PC-3 (cell line): ENCODE measurements at places on chromosomes 4 and X. TPM values are rescaled to one million over a fixed set of nuclear protein-coding genes. Genes with fewer than 3 reads are reported as not detected.

PNPLA4 gene
- total RNA-seq = 22.2 and 29.4 TPM in 2 replicates

PDZD4 gene
- total RNA-seq = 0.26 and 0.63 TPM in 2 replicates

DRD5 gene
- not detected in 2 replicates for total RNA-seq

DNA sequence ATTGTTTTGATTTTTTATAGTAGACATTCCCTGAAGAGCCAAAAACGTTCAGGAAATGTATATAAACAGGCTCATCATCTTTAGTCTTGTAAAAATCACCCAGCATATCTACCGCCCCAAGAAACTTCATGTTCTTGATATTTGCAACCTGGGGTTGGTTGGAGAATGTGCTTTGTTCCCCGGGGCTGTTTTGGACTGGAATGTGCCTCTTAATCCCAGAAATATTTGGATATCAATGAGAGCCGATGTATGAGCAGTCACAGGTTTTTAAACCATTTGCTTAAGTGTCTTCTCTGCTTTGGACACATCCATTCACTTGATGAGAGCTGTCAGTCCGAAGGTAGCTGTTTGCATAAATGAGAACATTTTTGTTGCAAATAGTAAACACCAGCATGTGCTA, 449.7 kb downstream of the PCDH7 start:
- peak; percentile 2 for DNase-seq

DNA sequence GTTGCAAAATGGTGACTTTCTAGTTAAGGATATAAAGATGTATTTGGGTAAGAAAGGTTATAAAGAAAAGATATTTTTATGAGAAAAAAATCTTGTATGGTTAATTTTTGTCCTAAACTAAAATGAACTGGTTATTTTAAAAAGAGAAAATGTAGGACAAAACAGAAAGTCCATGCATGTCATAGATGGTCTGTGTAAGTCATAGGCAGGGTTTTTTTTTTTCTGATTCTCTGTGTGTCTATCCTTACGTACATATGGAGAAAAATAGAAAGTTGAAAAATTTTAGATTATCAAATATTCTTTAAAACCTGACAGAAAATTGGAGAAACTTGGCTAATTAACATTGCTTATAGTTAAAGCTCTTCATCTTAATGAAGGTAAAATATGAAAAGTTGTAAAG, 493.4 kb downstream of the IQCM start:
- DNase-seq = no peak

- DNase-seq = peak; percentile 85
These were observed 144.9 kb downstream of the STIM2 start for GRCh38 chr4:27005501-27005900.

- no peak for DNase-seq
These were observed 46.1 kb downstream of the TMEM131L start for GRCh38 chr4:153512162-153512852.

DNA sequence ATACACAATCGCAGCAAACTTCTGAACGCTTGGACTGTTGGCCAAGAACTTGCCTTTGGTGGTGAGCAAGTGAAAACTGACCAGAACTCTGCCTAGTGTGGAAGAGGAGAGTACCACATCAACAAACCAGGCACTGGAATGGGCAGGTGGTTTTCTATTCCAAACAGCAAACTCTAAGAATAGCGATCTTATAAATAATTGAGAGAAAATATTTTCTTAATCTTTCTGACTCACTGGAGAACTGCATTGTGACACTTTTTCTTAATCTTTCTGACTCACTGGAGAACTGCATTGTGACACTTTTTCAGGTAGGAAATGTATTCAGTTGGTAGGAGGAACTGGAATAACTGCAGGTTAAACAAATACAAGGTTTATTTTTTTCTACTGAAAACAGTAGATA, 57.0 kb upstream of the SORBS2 start:
- peak; percentile 33 for DNase-seq

DNA sequence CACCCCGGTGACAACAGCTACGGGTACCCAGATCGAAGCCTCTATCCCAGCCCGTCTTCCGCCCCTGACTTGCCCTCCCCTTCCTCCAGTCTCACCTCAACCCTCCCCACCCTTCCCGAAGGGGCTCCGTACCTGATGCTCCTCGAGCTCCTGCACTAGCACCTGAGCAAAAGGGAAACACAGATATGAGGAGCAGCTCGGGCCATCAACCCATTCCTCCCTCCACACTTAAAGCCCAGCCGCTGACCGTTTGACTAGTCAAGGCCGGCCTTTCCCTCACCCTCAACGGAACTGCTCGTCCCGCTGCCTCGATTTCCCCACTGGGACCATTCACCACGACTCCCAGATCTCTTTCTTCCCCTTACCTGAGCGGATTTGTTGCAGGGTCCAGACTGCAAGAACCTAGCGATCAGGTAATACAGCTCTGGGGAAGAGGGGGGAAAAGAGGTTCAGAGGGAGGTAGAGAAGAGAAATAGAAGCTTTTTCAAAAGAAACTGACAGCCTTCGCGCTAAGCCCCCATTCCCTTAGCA, 731 bp downstream of the BRWD3 start:
- DNase-seq = peak; percentile 41

DNA sequence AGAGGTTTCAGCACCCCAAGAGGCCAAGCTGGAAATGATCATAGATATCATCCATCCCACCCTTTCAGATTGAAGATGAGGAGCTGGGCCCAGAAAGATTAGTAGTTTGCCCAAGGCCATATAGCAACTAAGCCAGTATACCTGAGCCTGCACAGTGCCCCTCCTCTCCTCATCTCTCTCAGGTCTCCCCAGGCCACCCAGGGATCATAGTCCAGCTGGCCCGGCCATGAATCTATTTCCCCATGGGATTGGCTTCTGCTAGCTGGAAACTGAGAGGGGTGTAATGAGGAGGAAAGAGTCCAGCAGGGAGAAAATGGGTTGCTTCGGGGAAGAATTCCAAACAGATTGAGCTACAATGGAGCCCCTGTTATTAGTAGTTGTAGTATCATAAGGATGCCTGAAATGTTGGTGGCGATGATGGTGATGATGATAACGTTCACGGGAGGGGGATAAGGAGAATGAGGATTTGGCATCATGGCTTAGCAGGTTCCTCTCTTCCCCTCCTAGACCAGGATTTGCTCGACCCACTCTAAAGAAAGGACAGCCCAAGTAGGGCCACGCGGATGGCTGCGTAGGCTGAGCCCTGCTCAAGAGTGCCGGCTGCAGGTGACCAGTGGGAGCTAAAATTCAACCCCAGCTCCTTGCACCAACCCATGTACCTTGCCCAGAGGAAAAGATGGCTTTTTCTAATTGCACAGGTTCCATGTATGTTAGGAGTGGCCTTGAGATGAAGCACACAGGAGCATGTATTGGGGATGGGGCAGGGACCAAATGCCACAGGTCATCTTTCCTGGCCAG, 117.8 kb upstream of the PJA1 start:
- DNase-seq = no peak

DNA sequence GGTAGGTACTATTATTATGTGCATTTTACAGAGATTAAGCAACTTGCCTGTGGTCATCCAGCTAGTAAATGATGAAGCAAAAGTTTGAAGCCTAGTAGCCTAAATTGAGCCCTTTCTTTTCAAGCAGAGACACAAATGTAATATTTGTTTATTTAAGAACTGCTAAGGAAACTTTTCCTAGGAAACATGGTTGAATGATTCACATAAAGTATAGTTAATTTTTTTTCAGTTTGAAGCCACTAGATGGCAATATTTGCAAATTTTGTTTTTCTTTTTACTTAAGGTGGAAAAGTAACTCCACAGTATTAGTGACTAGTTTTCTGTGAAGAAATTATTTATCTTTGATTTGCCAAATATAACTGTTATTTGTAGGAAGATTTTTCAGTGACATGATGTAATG, 52.8 kb upstream of the ANKRD17 start:
- peak; percentile 84 for DNase-seq

DNA sequence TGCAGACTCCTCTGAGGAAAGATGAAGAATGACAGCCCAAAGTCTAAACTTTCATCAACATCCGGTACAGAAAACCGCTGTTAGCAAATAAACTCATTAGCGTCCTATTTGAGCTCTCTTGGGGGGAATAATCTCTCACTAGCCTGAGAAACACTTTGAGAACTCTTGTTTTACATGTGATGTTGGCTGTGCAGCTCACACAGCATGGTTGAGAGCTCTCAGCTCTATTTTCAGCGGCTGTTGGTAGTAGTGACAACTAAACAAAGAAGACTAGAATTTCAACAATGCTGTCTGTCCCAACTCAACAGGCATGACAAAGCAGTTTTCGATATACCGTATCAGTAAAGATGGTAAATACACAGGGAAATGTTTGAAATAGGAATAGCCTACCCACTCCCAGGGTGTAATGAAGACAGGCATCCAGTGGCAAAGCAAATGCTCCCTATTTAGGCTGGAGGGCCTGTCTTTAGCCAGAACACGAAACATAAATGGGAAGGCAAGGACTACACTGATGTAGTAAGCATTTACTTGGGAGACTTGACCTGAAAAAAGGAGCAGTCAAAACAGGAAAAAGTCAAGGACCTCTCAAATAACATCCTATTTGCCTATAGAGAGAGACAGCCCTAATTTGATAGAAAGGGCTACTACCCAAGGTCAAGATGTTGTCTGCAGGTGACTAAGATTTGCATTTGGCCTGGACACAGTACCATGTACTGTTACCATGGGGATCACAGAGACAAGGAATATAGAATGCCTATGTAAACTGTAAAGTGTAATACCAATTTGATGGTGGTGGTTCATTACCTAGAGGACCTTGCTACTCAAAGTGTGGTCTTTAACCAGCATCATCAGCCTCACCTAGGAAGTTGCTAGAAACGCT, 60.4 kb downstream of the PPEF2 start:
- no peak for DNase-seq

DNA sequence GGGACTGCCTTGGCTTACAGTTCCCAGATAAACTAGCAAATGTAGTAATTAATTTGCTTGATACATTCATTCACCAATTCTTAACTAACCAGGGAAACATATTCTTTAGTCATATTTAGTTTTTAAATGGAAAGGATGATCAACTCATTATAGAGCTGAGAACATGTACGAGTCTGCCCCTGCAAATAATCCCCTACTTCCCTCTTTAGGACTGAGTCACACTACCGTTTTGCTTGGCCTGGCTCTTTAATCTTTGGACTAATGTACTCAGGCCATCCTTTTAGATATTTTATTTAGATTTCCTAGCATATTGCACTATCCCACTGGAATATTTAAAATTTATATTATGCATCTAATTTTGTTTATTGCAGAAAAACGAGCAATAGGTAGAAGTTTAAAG, 105.5 kb upstream of the LCORL start:
- DNase-seq = no peak
